Right ventricle myocardium inferior (tissue), 1 donor: ENCODE measurements at places on chromosomes 6 and 20.

GRCh38 chr20:12241065-12241464 lies 323.4 kb downstream of the BTBD3 start:
- DNase-seq: no peak

GRCh38 chr6:138242987-138243592 lies 24.8 kb upstream of the PBOV1 start:
- DNase-seq: no peak

- no peak for DNase-seq
These were observed 13.3 kb downstream of the CD40 start for GRCh38 chr20:46131396-46131795.

- DNase-seq: no peak
These were observed 23.1 kb upstream of the MICB start for GRCh38 chr6:31474871-31475286.

- DNase-seq: no peak
These were observed 312.5 kb downstream of the EYA4 start for GRCh38 chr6:133553652-133554051.

GRCh38 chr20:51439160-51439689 lies 103.3 kb downstream of the NFATC2 start:
- no peak for DNase-seq

- DNase-seq: no peak
These were observed 94.0 kb upstream of the SLC2A12 start for GRCh38 chr6:134146268-134147033.

DNA sequence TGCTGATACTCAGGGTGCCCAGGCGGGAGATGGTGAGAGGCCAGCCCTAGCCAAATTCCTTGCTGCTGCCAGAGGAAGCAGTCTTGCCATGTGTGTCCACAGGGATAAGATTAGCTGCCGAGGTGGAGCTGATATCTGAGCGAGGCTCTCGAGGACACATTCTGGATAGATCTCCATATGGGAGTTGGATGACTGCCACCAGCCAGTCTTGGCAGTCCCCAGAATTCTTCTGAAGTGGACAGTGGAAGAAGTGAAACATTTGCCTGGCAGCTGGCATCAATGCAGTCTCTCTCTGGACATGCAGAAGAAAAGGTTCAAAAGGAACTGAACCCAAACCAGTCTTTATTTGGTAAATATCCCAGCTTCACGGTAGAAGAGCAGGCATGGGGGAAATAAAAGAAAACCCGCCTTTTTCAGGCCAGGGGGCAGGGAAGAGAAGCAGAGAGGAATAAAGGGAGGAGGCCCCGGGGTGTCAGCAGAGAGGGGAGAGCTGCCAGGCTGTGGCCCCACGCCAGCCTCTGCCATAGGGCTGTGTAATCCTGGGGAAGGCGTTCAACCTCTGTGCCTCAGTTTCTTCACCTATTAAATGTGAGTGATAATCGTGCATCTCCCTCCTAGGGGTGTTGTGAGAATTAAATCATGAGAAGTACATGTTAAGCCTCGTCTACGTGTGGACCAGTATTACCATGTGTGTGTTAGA lies 3.7 kb upstream of the FUCA2 start:
- no peak for DNase-seq

- DNase-seq: no peak
These were observed 61.7 kb upstream of the NUP153 start for GRCh38 chr6:17768388-17768787.
